Left ventricle myocardium superior (tissue), 1 donor: ENCODE measurements at places on chromosomes 7 and 10. TPM values are rescaled to one million over a fixed set of nuclear protein-coding genes. Genes with fewer than 3 reads are reported as not detected.

WEE2 gene
- total RNA-seq, result not detected

ZPBP gene
- total RNA-seq, result not detected

DNA sequence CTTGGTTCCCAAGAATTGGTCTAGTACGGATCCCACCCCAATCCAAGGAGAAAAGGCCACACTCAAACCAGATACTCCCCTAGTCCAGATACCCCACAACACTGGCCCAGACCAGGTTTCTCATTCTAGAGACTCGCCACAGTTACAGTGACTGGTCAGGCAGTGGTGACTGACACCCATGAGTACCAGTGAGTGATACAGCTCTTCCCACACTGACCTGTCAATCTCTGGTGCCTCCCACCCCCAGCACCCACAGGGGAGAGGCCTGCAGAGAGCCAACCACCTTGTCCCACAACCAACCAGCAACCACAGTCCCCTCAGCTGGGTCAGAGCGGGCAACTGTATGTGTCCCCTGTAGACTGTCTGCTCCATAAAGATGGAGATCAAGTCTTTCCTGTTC lies 152.8 kb downstream of the NEURL1 start:
- DNase-seq, result peak; percentile 8

SLC39A12 gene
- not detected for total RNA-seq

IDI2 gene
- not detected for total RNA-seq
